ENCODE measurements at places on chromosomes 2 and 18.

GRCh38 chr2:216635171-216635570 lies 2.0 kb downstream of the IGFBP2 start:
- no peak for DNase-seq

DNA sequence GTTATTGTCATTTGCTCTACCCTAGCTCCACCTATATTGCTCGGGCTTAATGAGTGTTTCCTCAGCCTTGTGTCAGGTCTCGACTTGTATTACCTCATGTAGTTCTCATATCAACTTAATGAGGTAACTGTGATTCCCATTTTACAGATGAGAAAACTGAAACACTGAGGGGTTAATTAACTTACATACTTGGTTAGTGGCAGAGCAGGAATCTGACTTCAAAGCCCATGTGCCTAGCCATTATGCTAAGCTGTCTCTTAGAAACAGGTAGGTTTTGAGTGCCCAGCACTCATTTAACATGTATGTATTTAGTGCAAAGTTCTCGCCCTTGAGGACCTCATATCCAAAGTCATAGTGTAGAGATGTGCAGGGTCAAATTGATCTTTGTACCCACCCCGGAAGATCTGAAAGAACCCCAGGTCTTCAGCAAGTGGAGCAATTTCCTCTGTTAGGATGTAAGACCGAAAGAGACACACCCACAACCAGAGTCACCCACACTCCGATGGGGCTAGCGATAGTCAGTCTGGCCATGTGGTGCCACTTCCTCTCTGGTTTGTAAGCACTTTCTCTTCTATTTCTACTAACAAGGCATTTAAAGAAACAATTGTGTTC lies 121.0 kb upstream of the SLC39A10 start:
- peak; percentile 91 for DNase-seq

DNA sequence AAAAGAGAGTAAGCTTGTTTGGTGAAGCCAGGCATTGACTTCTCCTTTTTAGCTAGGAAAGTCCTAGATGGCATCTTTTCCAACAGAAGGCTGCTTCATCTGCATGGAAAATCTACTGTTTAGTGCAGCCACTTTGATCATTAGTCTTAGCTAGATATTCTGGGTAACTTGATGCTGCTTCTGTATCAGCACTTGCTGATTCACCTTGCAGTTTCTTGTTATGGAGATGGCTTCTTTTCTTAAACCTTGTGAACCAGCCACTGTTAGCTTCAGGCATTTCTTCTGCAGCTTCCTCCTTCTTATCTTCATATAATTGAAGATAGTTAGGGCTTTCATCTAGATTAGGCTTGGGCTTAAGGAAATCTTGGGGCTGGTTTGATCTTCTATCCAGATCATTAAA lies 639.7 kb downstream of the TDRD15 start:
- DNase-seq: no peak

GRCh38 chr18:22169011-22169888 lies at the start of gene GATA6:
Gene GATA6 (plus strand): TSS chr18:22169589. CDS start chr18:22171145, 1,556 bp downstream.
- peak; percentile 41 for DNase-seq

DNA sequence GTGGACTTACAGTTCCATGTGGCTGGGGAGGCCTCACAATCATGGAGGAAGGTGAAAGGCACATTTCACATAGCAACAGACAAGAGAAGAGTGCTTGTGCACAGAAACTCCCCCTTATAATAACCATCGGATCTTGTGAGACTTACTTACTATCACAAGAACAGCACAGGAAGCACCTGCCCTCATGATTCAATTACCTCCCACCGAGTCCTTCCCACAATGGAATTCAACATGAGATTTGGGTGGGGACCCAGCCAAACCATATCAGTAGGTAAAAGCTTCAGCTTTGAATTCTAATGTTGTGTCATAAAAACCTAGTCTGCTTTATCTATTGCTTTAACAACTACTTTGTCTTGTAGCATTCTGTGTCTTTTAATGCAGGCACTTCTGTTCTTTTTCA lies 140.4 kb upstream of the PIK3C3 start:
- no peak for DNase-seq

DNA sequence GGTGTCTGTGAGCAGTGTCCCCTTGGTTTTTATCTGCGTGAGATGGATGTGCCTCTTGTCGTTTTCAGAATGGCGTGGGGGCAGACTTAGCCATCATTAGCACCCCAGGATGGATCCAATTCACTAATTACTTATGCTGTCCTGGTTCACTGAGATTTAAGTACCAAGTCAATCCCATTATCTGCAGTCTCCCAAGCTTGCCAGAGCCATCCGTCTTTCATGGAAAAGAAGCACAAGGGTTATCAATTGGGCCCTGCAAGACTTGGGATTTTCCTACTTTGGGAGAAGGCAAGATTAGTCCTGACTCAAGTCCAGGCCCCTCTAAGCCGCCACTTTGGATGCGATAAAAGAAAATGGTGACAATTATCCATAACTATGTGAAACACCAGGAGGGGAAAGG lies 404.0 kb downstream of the TMEM182 start:
- DNase-seq: no peak

DNA sequence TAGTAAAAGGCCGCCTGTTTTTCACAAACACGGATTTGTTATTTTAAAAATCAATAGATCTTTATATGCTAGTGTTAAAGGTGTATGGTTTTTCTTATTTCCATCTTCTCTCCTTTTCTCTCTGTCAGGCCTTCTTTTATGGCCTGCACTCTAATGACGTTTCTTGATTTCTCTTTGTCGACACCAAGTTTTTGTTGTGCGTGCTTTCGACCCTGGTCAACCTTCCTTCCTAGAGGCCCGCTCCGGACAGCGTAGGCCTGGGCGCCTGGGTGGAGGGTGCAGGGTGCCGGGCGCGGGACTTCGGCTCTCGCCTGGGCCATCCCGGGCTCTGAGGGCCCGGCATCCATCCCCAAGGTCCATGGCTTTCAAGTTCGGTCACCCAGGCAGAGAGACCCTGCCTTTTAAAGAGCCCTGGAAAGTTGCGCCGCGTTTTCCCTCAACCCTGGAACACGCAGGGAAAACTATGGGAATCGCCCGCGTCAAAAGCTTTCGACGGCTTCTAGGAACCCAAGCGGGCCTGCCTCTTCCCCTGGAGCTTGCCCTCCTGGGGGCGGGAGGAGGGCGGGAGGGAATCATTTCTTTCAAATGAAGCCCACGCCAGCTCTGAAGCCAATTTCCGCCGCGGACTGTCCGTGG lies 4.1 kb upstream of the SATB2 start:
- no peak for DNase-seq

DNA sequence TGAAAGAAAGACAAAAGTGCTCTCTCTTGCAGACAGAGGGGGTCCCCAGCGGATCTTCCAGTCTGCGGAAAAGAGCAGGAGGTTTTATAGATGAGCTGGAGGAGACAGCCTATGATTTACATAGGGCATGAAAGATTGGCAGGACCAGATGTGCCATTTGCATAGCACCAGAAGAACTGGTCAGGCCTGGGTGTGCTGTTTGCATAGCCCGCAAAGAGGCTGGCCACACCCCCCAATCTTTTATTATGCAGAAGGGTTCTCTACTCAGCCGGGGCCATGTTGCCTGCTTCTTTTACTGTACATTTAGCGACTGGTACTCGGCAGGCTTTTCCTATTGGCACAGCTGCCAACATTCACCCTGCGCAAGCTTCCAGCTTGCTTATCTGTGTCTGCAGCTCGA lies 317.6 kb downstream of the GALR1 start:
- DNase-seq: no peak

DNA sequence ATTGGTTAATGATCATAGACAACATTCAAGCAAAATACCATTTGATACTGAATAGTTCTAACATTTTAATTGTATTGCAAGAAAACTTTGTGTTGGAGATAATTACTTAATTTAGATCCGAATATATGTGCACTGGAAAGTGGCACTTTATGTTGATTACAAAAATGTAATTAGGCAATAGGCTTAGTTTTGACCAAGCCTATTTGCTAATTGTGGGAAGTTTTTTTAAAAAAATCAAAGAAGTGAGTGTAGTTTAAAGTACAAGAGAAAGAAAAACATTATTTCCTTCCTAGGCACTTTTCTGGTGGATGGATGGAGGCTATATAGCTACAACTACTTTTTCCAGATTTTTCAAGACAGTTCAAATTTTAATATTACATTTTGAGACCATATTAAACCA lies 18.3 kb upstream of the PELI1 start:
- no peak for DNase-seq

DNA sequence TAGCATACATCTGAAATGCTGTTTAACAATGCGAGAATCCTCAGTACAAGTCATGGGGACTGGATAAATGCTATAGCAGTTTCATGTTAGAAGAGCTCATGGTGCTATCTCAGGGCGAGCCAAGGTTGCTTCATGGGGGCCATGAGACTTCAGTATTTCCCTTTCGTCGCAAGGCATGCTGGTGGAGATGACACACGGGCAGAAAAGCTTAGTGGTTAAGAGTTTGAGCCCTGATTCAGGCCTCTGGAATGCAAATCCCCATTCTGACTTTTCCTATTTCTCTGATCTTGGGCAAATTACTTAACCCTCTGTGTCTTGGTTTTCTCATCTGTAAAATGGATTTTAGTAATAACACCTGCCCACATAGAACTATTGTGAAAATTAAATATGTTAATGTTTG lies 57.4 kb upstream of the EPHA4 start:
- no peak for DNase-seq

DNA sequence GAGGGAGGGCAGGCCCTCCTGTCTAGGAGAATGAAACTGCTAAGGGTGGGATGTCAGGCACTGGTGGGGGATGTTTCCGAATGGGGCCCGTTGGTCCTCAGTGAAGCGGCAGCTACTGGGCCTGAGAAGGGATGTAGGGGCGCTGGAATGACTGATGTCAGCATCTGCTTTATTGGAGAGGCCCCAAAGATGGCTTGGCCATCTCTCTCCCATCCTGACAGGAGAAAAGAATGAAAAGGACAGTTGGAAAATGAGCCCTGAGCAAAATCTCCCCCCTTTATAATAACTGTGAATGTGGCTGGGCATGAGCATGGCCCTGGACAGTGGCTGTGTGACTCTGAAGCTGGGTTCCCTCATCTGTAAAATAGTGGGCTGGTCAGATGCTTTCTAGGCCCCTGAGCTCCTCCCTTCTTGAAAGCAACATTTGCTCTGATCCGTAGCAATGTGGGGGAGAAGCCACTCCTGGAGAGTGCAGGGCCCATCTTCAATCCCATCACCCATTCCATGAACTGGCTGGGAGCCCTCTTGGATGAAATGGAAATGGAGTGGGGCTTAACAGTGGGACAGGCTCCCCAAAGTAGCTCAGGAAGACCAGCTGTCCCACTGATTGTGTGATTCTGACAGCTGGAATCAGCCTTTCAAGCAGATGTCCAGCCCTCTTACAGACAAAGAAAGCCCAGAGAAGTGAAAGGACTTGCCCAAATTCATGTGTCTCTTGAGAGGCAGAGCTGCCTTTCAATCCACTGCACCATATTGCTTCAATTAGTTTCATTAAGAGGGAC lies 232.7 kb upstream of the SMAD2 start:
- no peak for DNase-seq

DNA sequence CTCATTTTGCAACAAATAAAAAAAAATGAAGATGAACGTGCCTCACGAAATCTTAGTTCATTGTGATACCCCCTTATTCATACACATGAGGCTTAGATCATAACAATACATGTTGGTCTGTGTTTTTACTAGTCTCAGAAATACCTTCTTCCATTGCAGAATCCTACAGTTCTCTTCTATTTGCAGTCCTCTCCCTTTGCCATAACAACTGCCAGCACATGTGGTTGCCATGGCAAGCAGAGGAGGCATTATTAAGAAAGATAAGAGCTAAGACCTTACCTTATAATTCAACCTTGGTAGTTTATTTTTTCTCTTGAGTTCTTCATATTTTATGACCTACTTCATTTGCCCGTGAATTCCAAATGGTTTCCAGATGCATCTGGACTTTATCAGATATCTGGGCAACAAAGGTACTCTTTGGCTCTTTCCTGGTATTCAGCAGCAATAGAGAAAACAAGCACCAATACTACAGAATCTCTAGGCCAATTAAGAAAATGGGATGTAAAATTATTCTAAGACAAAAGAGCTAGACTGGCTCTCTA lies 524.0 kb downstream of the CMPK2 start:
- no peak for DNase-seq

- peak; percentile 39 for DNase-seq
These were observed 351.5 kb downstream of the NR4A2 start for GRCh38 chr2:155980941-155981560.

DNA sequence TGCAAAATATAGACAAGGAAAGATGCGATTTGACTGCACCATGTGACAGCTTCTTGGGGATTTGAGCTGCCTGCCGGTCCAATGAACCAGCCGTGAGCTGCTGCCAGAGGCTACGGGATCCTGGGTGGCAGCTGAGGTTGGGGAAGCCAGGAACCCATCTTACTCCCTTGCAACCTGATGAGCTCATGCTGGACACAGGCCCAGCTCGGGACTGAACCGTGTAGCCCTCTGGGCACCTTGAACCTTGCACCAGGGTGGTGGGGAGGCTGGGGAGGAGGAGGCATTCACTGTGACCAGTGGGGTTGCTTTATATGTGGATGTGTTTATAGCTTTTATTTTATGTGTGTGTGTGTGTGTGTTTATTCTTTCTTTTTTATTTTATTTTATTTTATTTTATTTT lies 9.1 kb downstream of the ALPI start:
- no peak for DNase-seq

GRCh38 chr18:24397131-24397693 lies 412 bp downstream of the OSBPL1A start:
- DNase-seq: peak; percentile 94

DNA sequence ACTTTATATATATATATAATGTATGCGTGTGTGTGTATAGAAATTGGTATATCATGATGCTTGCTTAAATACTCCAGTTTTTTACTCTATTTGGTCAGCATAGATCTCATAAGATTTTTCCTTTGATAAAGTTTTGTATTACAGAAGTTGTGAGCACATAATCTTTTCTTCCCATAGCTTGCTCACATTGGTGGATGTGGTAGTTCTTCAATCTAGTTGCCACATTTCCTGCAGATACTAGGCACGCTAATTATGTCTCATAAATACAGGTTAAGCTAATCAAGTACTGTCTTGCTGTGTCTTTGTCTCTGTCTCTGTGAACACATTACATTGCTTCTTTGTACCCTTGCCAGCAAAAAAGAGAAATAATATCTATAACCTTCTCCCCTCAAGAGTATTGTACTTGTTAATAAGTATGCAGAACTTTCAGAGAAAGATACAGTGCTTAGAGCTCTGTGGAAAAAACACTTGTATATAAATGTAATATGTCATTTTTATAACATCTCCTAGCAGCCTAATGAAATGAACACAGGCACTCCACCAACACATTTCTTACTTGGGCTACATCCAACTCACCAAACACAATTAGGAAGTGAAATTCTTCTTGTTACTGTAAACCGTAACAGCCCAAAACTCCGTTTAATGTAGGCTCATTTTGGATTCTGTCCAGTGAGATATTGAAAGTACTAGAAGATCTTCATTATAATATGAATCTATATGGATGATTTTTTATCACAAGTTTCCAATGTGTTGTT lies 306.7 kb upstream of the SLC8A1 start:
- peak; percentile 82 for DNase-seq

DNA sequence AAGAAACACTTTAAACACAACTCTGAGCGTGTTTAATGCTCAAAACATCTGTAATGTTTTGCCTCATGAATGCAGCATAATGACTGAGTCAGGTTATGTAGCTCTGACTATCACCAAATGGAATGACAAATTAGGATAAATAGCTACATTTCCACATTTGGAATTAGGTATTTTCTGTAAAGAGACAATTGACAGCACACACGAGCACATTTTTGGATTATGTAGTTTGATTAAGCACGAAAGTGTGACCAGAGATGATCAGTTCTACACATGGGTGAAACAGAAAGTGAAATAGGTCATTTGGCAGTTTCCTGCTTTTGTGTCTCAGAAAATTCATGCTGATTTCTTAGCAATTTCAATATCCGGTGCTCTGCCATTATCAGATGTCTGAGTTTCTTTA lies 29.0 kb downstream of the LPIN1 start:
- peak; percentile 66 for DNase-seq

GRCh38 chr2:202378662-202379358 lies 2.7 kb downstream of the BMPR2 start:
- DNase-seq: no peak
